Left kidney (tissue), 8 donors: ENCODE measurements at places on chromosomes 2 and 18.
A peak's percentile ranks its signal among the peaks of the same experiment; 100 is the strongest.

DNA sequence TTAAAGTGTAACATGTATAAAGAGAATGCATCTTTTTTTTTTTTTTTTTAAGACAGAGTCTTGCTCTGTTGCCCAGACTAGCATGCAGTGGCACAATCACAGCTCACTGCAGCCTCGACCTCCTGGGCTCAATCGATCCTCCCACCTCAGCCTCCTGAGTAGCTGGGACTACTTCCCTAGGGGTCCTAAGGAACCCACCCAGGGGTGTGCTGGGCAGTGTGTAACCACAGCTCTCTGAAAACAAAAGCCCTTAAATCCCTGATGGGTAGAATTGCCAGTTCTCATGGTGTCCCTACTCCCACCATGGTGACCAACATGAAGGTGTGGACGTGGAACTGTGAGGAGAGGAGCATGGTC is 105.6 kb upstream of the ST3GAL5 start:
- no peak for DNase-seq

DNA sequence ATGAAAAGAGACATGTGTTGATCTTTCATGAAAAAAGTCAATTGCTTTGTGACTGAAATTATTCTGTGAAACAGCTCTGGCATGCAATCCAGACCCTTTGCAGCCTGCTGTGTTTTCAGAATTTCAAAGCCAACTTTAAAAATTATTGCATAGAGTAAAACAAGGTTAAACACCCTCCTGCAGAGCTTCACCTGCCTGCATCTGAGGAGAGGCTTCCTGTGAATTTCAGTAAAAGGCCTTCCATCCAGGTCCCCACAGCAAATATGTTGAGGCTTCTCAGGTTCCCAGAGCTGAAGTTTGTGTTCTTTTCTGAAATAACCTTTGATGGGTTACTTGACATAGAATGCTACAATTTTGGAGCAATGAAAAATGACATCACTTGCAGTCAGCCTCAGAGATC is 4.1 kb downstream of the XIRP2 start:
- DNase-seq: no peak

- DNase-seq: peak; percentile 63
Measured at GRCh38 chr2:241844066-241844728, 14.5 kb downstream of the PDCD1 start.

DNA sequence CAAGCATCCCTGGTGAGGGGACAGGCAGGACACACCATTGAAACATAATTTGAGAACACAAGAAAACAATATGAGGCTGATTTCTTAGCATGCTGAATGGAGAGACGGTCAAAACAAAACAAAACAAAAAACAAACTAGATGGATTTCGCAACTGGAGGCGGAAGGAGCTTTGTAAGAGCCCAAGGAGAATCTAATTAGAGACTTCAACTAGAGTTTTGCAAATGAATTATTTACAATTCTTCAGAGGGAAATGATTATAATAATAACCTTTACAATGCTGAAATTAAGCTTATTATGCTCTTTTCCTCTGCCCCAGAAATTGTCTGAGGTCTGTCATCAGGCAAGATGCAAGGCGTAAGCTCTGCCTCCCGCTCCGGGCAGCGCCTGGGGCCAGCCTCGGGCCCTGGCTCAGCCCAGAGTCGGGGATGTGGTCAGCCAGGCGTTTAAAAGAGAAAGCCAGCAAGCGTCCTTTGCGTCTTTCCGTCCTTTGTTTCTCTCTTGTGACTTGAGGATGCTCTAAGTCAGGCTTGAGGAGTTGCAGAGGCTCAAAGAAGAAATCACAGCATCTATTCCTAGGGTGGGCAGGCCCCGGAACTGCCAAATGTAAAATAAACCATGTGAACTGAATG is 139.6 kb downstream of the TWIST2 start:
- no peak for DNase-seq

- no peak for DNase-seq
Measured at GRCh38 chr2:66521291-66521922, 86.5 kb downstream of the MEIS1 start.
